ENCODE measurements at places on chromosomes 3 and 15.

DNA sequence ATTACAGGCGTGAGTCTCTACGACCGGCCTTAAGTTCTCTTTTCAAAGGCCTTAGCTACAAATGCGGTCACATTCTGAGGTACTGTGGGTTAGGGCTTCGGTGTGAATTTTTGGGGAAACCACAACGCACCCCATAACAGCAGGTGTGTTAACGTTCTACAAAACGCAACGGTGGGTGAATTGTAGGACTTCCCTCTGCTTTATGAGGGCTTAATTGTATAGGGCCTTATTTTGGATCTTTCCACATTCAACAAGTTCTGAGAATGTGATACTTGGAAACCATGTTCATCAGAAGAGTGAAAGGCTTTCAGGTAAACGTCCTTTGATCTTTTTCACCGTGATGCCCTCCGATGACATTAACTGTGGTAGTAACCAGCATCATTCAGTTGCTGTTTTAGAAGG, 998.6 kb upstream of the CFAP20DC start:
- no peak for DNase-seq

- no peak for DNase-seq
Measured at GRCh38 chr15:60589253-60589652, 110.3 kb upstream of the ICE2 start.

DNA sequence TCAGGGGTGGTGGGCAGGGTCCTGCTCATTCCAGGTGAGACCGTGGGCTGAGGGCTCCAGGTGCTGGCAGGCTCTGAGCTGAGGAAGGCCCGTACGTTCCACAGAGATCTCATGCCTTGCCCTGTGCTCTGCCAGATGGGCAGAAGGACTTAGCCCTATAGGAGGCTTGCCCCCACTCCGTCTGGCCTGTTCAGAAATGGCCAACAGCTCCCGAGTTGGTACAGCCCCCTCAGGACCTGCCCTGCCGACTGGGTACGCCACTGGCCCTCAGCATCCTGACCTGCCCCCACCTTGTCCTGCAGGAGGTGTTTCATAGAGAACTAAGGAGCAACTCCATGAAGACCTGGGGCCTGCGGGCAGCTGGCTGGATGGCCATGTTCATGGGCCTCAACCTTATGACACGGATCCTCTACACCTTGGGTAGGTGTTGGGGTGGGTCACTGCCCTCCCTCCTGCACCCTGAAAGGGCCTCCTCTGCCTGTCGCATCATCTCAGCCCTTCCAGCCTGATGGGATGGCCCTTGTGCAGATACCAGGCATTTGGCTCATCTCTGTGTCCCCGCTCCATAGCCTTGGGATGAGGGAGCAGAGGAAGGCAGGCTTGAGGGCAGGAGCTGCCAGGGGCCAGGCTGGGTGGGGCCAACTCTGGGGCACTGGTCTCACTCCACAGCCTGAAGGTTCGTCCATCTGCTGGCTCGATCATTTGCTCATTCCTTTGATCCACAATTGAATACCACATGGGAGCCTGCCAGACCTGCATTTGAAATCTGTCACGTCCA, 14.2 kb downstream of the TMEM43 start:
- no peak for DNase-seq

- peak; percentile 38 for DNase-seq
Measured at GRCh38 chr3:100209948-100210771, 50.6 kb upstream of the TBC1D23 start.

DNA sequence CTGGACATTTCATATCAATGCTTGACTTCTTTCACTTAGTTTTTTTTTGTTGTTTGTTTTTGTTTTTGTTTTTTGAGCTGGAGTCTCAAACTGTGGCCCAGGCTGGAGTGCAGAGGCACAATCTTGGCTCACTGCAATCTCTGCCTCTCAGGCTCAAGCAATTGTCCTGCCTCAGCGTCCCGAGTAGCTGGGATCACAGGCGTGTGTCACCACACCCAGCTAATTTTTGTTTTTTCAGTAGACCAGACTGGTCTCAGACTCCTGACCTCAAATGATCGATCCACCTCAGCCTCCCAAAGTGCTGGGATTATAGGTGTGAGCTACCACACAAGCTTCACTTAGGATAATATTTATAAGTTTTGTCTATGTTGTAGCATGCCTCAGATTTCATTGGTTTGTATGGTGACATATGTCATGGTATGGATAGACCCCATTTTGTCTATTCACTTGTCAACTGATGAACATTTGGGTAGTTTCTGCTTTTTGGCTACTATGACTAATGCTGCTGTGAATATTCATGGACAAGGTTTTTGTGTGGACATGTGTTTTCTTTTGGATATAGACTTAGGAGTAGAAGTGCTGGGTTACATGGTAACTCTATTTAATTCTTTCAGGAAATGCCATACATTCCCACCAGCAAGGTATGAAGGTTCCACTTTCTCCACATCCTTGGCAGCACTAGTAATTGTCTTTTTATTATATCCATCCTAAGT, 6.8 kb upstream of the PRR23E start:
- DNase-seq: no peak

- DNase-seq: peak; percentile 28
Measured at GRCh38 chr3:30520699-30521098, 85.7 kb upstream of the TGFBR2 start.

GRCh38 chr3:113747283-113748046, 630 bp downstream of the ATP6V1A start:
- DNase-seq: no peak

DNA sequence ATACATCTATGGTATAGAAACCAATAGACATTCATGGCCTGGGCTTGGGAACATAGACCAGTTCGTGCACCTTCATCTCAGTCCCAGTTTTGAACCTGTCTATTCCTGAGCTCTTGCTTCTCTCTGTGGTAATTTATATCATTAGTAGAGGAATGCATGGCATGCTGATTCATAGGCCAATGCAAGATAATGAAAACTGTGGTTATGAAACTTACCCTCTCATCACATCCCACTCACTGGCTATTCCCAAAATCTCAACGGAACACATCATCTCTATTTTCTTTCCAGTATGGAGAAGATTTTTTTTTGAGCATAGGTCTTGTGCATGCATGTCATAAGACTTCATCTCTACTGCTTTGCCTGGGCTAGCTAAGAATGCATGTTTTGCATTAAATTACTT, 18.7 kb upstream of the P2RY12 start:
- peak; percentile 79 for DNase-seq

GRCh38 chr3:47634996-47635395, 56.3 kb upstream of the CSPG5 start:
- DNase-seq: no peak

GRCh38 chr3:171127611-171128010, 101.1 kb upstream of the SLC2A2 start:
- no peak for DNase-seq

DNA sequence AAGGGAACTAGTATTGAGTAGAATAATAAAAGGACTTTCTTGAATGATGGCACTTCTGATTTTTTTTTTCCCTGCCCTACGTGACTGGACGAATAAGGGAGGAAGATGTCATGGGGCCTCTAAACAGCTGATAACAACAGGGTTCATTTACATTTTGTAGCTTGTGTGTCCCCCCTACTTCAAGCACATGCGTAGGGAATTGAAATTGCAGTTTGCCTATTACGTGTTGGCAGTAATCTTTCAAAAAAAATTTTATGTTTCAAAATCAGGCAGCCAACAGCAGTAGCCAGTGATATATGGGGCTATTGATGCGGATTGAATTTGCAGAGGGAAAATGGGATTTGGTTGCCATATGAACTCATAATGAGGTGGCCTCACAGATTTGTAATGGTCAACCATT, 58.7 kb downstream of the PTPRG start:
- no peak for DNase-seq

GRCh38 chr3:445960-446359, 249.4 kb downstream of the CHL1 start:
- no peak for DNase-seq

- DNase-seq: no peak
Measured at GRCh38 chr3:81741216-81741615, 20.2 kb downstream of the GBE1 start.

Measured in foreskin fibroblast (primary cell).